ENCODE measurements at places on chromosomes 7 and 10. TPM values are rescaled to one million over a fixed set of nuclear protein-coding genes. Genes with fewer than 3 reads are reported as not detected.
A peak's percentile ranks its signal among the peaks of the same experiment; 100 is the strongest.

DNA sequence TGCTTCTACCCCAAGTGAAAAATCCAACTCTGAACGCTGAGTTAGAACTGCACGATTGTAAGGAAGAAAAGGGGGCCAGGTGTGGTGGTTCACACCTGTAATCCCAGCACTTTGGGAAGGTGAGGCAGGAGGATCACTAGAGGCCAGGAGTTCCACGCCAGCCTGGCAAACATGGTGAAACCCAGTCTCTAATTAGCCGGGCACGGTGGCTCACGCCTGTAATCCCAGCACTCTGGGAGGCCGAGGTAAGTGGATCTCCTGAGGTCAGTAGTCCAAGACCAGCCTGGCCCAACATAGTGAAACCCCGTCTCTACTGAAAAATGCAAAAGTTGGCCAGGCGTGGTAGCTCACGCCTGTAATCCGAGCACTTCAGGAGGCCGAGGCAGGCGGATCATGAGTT is 9.0 kb downstream of the GUSB start:
- no peak for DNase-seq

Gene XRCC2
- total RNA-seq: 5.5 TPM

DNA sequence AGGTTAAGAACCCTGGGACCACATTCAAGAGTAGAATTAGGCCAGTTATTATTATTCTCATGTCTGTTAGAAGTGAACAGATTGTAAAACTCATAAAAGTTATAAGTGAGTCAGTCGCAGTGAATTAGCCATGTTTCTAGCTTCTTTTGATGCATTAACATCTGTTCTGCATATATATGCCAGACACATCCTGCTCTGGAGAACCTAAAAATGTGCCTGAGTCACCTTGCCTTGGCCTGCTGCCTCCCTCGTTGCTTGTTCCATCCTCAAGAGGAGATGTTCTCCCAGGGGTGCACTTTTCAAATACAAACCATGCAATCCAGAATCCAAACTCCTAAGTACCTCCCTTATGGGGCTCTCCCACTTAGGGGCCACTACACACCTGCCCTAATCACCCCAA is 14.8 kb downstream of the TSPAN12 start:
- peak; percentile 9 for DNase-seq

DNA sequence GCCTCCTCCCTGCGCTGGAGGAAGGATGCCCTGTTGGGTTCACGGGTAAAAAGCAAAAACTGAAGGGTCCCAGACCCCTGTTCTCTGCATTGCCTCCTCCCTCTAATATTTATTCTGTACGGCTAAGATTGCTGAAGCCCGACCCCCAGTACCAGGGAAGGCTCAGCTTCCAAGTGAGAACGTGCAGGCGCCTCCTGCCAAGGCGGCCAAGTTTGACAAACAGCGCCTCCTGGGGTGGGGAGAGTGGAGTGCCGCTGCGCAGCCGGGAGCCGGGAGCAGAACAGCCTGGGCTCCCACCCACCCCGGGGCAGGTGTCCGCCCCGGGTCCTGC is 4.7 kb upstream of the EBF3 start:
- DNase-seq: no peak

- DNase-seq: no peak
Observed at GRCh38 chr7:29249860-29250259, 55.3 kb downstream of the CHN2 start.

DNA sequence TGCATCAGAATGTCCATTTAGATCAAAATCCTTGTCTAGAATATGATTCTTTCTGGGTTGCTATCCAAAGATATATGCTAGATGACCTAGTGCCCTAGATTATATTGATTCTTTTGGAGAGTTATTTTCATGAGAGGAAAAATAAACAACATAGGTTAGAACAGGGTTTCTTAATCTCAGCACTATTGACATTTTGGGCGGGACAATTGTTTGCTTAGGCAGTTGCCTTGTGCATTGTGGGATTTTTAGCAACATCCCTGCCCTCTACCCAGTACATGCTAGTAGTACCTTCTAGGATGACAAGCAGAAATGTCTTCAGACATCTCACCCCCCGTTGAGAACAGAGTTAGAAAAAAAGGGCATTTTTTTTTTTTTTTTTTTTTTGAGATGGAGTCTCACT is 25.1 kb upstream of the LAMB1 start:
- no peak for DNase-seq

- DNase-seq: no peak
Observed at GRCh38 chr10:103062854-103063590, 130.1 kb downstream of the NT5C2 start.

Data from MG63 (cell line).